Activated T-cell treated with anti-CD3 and anti-CD28 coated beads, Interleukin-2, amount 50 U/mL, for 72 hours (primary cell): ENCODE measurements at places on chromosomes 1 and 21. TPM values are rescaled to one million over a fixed set of nuclear protein-coding genes. Genes with fewer than 3 reads are reported as not detected.

DDR2 gene
- 0.25 TPM for total RNA-seq

C1orf116 gene
- total RNA-seq, result 0.21 TPM

DNM3 gene
- total RNA-seq, result 3.4 TPM

AIM2 gene
- total RNA-seq, result 37.6 TPM

AK4 gene
- total RNA-seq, result 21.9 TPM

TOMM20 gene
- 154 TPM for total RNA-seq

SPATC1L gene
- total RNA-seq, result 2.6 TPM

CYB5RL gene
- 8.4 TPM for total RNA-seq

TRABD2B gene
- not detected for total RNA-seq

AADACL3 gene
- total RNA-seq, result not detected

VCAM1 gene
- 0.41 TPM for total RNA-seq

ARHGAP29 gene
- 1.8 TPM for total RNA-seq

C8A gene
- not detected for total RNA-seq

GPX7 gene
- total RNA-seq, result 26.3 TPM

GRCh38 chr1:218299416-218299815 lies 14.3 kb downstream of the RRP15 start:
- peak overlapping the region; percentile 54 for H3K27ac ChIP-seq
- H3K27me3 ChIP-seq, result no peaks in the 10 kb centered on the region
- DNase-seq, result no peak
- H3K4me3 ChIP-seq, result no peak overlapping the region
- peaks cover 32% of the 10 kb centered on the region for H3K4me1 ChIP-seq
- H3K36me3 ChIP-seq, result no peaks in the 10 kb centered on the region

- H3K27ac ChIP-seq, result no peak overlapping the region
- no peak for DNase-seq
- H3K4me3 ChIP-seq, result no peak overlapping the region
- no peaks in the 10 kb centered on the region for H3K4me1 ChIP-seq
Observed at GRCh38 chr21:42021371-42022090, 11.4 kb upstream of the ZBTB21 start.

DNA sequence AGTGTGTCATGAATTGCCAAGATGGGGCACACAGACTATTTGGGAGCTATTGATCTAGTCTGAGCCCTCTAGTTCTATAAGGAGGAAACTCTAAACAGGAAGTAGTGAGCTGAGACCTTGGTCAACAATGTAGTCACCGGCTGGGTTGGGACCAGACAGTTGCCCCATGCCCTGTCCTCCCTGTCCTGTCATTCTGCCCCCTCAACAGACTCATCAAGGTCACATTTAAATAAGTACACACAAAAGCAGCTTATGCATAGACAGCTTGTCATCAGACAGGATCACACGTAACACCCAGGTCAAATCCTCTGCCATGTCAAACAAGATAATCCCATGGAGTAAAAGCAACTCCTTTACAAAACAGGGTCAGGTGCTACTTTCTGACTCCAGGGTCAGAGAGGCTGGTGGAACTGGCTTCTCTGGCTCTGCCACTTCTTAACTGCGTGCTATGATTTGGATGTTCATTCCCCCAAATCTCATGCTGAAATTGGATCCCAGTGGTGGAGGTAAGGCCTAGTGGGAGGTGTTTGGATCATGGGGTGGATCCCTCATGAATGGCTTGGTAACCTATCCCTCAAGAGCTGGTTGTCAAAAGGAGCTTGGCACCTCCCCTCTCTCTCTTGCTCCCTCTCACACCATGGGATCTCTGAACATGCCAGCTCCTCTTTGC lies 128.9 kb downstream of the HIVEP3 start:
- H3K4me1 ChIP-seq, result peaks cover 58% of the 10 kb centered on the region
- H3K4me3 ChIP-seq, result no peak overlapping the region
- no peak for DNase-seq
- H3K36me3 ChIP-seq, result peaks cover 9% of the 10 kb centered on the region
- no peak overlapping the region for H3K27ac ChIP-seq
- no peaks in the 10 kb centered on the region for H3K27me3 ChIP-seq

GRCh38 chr1:11337580-11338073 lies 64.6 kb downstream of the UBIAD1 start:
- peak; percentile 80 for DNase-seq

DNA sequence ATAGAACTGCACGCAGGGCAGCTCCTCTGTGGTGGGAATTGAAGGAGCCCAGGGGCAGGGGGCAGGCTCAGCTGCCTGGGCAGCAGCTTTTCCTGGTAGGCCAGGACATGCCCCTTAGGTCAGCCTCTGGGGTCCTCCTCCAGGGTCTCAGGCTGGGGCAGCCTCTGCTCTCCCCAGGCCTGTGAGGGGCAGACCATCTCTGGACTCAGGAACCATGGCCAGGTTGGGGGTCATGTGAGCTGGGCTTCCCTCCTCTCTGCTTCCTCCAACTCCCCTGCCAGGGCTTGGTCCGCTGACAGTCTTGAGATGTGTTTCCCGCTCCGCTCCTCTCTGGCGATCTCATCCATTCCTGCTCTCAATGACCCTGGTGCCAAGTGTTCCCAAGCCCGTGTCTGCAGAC lies 5.7 kb downstream of the C1orf210 start:
- no peak overlapping the region for H3K4me3 ChIP-seq
- no peak overlapping the region for H3K27ac ChIP-seq
- DNase-seq, result no peak
- peaks cover 8% of the 10 kb centered on the region for H3K27me3 ChIP-seq

- H3K27ac ChIP-seq, result no peak overlapping the region
- H3K27me3 ChIP-seq, result peaks cover 7% of the 10 kb centered on the region
- peaks cover 13% of the 10 kb centered on the region for H3K4me1 ChIP-seq
- no peak for DNase-seq
Observed at GRCh38 chr21:38179511-38179910, 77.3 kb upstream of the KCNJ15 start.

DNA sequence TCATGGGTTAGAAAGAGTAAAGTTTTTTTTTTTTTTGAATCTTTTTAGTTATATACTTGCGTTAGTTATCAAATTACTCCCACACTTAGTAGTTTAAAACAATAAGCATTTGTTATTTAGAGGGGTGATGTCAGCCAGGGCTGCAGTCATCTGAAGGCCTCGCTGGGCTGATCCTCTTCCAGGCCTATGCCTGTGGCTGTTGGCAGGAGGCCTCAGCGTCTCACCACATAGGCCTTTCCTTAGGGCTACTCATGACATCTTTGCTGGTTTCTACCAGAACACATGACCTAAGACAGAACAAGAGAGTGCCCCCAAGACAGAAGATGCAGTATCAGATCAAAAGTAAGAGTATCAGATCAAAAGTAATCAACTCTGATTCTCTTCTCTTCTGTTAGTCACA lies 167.4 kb downstream of the HHAT start:
- no peaks in the 10 kb centered on the region for H3K4me1 ChIP-seq
- DNase-seq, result no peak
- H3K4me3 ChIP-seq, result no peak overlapping the region
- H3K27ac ChIP-seq, result no peak overlapping the region
- no peaks in the 10 kb centered on the region for H3K36me3 ChIP-seq

GRCh38 chr1:74323937-74324473 lies 88.8 kb downstream of the TNNI3K start:
- H3K36me3 ChIP-seq, result no peaks in the 10 kb centered on the region
- no peaks in the 10 kb centered on the region for H3K4me1 ChIP-seq
- H3K27me3 ChIP-seq, result no peaks in the 10 kb centered on the region

DNA sequence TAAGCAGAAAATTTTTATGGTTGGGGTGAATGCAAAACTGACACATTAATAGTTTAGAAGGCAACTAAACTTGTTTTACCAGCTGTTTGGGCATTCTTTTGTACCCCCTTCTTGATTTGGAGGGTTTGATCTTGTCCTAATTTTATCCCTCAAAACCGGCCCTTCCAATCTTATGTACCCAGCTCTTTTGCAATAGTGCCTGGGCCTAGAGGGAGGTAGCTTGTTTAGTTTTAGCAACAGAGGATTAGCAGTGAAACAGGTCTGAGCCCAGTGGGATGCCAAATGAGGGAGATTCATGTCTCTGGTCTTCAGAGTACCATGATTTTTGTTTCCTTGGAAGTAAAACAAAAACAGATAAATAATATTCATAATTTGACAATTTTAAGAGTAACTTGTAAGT lies 45.1 kb downstream of the CRP start:
- peaks cover 8% of the 10 kb centered on the region for H3K27me3 ChIP-seq
- H3K27ac ChIP-seq, result no peak overlapping the region
- DNase-seq, result no peak
- no peaks in the 10 kb centered on the region for H3K4me1 ChIP-seq
- H3K4me3 ChIP-seq, result no peak overlapping the region

GRCh38 chr1:186875896-186876835 lies 47.4 kb downstream of the PLA2G4A start:
- no peaks in the 10 kb centered on the region for H3K36me3 ChIP-seq
- no peak for DNase-seq
- no peak overlapping the region for H3K4me3 ChIP-seq
- H3K27ac ChIP-seq, result no peak overlapping the region
- H3K4me1 ChIP-seq, result peaks cover 10% of the 10 kb centered on the region

GRCh38 chr21:16116798-16117197 lies 387.0 kb downstream of the USP25 start:
- no peak overlapping the region for H3K27ac ChIP-seq
- no peaks in the 10 kb centered on the region for H3K4me1 ChIP-seq
- H3K36me3 ChIP-seq, result no peaks in the 10 kb centered on the region
- H3K4me3 ChIP-seq, result no peak overlapping the region
- H3K27me3 ChIP-seq, result no peaks in the 10 kb centered on the region

- H3K4me1 ChIP-seq, result peaks cover 30% of the 10 kb centered on the region
- H3K36me3 ChIP-seq, result peaks cover 5% of the 10 kb centered on the region
- H3K4me3 ChIP-seq, result peak overlapping the region; percentile 98
Observed at GRCh38 chr1:150269451-150269850, 635 bp upstream of the APH1A start.

- no peak overlapping the region for H3K27ac ChIP-seq
- H3K4me1 ChIP-seq, result peaks cover 55% of the 10 kb centered on the region
- no peak overlapping the region for H3K4me3 ChIP-seq
- DNase-seq, result no peak
- no peaks in the 10 kb centered on the region for H3K36me3 ChIP-seq
Observed at GRCh38 chr1:40171036-40171435, 9.8 kb downstream of the RLF start.

- H3K4me1 ChIP-seq, result peaks cover 36% of the 10 kb centered on the region
- no peaks in the 10 kb centered on the region for H3K27me3 ChIP-seq
- no peaks in the 10 kb centered on the region for H3K36me3 ChIP-seq
- no peak for DNase-seq
- peak overlapping the region; percentile 20 for H3K27ac ChIP-seq
- H3K4me3 ChIP-seq, result no peak overlapping the region
Observed at GRCh38 chr21:42269386-42269785, 45.8 kb downstream of the TFF3 start.

- H3K27ac ChIP-seq, result no peak overlapping the region
- peaks cover 81% of the 10 kb centered on the region for H3K4me1 ChIP-seq
- H3K27me3 ChIP-seq, result no peaks in the 10 kb centered on the region
- no peak for DNase-seq
Observed at GRCh38 chr1:89736937-89737733, 83.7 kb upstream of the LRRC8D start.

GRCh38 chr1:191696354-191696753 lies 461.9 kb upstream of the RGS18 start:
- H3K36me3 ChIP-seq, result no peaks in the 10 kb centered on the region
- H3K27me3 ChIP-seq, result no peaks in the 10 kb centered on the region
- H3K4me3 ChIP-seq, result no peak overlapping the region
- no peaks in the 10 kb centered on the region for H3K4me1 ChIP-seq

- H3K27me3 ChIP-seq, result peaks cover 9% of the 10 kb centered on the region
- H3K4me3 ChIP-seq, result no peak overlapping the region
- no peaks in the 10 kb centered on the region for H3K36me3 ChIP-seq
- no peaks in the 10 kb centered on the region for H3K4me1 ChIP-seq
- DNase-seq, result no peak
Observed at GRCh38 chr1:234069760-234070159, 165.3 kb downstream of the SLC35F3 start.

GRCh38 chr1:150484431-150484830 lies 2.8 kb upstream of the TARS2 start:
- DNase-seq, result no peak
- H3K27me3 ChIP-seq, result no peaks in the 10 kb centered on the region
- no peak overlapping the region for H3K4me3 ChIP-seq
- no peak overlapping the region for H3K27ac ChIP-seq
- H3K4me1 ChIP-seq, result peaks cover 17% of the 10 kb centered on the region
- peaks cover 3% of the 10 kb centered on the region for H3K36me3 ChIP-seq

GRCh38 chr1:160835751-160836150 lies 26.9 kb downstream of the CD244 start:
- no peak overlapping the region for H3K4me3 ChIP-seq
- peaks cover 61% of the 10 kb centered on the region for H3K4me1 ChIP-seq
- no peaks in the 10 kb centered on the region for H3K36me3 ChIP-seq
- peak overlapping the region; percentile 8 for H3K27ac ChIP-seq
- H3K27me3 ChIP-seq, result no peaks in the 10 kb centered on the region

DNA sequence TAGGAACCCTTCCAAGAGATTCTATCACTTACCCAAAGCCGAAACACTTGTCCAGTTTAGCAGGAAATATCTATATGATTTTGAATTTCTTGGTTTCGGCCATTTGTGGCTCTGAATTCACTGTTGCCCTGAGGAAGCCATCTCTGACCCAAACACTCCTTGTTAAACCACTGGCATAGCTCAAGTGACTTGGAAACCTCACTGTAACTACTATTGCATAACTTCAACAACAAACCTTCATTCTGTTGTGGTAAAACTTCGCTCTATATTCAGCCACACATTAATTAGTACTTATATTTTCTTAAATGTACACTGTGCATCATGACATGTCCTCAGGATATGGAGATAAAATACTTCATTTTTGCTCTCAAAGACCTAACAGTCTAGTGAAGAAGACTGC lies 63.2 kb downstream of the ST6GALNAC3 start:
- no peak overlapping the region for H3K27ac ChIP-seq
- H3K36me3 ChIP-seq, result no peaks in the 10 kb centered on the region
- no peaks in the 10 kb centered on the region for H3K4me1 ChIP-seq
- no peak for DNase-seq
- no peaks in the 10 kb centered on the region for H3K27me3 ChIP-seq
- H3K4me3 ChIP-seq, result no peak overlapping the region

GRCh38 chr1:179129702-179130473 lies 48.0 kb downstream of the TOR3A start:
- H3K4me3 ChIP-seq, result peak overlapping the region; percentile 82
- no peaks in the 10 kb centered on the region for H3K27me3 ChIP-seq
- peaks cover 26% of the 10 kb centered on the region for H3K4me1 ChIP-seq
- peak; percentile 23 for DNase-seq
- peak overlapping the region; percentile 81 for H3K27ac ChIP-seq

DNA sequence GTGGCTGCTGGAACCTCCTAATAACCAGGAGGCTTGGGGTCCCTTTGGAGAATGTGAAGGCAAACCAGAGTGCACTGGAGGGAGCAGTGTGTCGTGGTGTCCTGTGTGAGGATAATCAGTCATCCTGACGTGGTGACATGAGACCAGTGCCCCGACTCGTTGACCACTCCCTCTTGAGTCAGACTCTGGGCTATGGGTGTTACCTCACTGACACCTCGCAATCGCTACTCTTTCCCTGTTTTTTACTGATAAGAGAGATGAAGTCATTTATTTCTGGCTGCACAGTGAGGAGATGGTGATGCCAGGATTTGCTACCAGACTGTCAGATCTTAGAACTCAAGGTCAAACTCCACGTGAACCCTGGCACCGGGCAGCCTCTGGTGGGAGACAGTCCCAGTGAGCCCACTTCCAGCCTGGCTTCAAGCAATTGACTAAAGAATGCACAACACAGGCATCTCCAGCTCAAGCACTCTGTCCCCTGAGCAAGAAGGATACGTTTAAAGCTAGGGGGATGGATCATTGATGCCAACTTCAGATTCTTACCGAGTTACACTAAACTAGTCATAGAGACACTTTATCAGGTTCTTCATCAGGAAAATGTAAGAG lies 30.3 kb downstream of the UBASH3A start:
- peaks cover 46% of the 10 kb centered on the region for H3K4me1 ChIP-seq
- H3K4me3 ChIP-seq, result no peak overlapping the region
- H3K36me3 ChIP-seq, result peaks cover 41% of the 10 kb centered on the region
